Posterior cingulate gyrus (tissue), 11 donors: ENCODE measurements at places on chromosomes 4 and X.
A peak's percentile ranks its signal among the peaks of the same experiment; 100 is the strongest.

DNA sequence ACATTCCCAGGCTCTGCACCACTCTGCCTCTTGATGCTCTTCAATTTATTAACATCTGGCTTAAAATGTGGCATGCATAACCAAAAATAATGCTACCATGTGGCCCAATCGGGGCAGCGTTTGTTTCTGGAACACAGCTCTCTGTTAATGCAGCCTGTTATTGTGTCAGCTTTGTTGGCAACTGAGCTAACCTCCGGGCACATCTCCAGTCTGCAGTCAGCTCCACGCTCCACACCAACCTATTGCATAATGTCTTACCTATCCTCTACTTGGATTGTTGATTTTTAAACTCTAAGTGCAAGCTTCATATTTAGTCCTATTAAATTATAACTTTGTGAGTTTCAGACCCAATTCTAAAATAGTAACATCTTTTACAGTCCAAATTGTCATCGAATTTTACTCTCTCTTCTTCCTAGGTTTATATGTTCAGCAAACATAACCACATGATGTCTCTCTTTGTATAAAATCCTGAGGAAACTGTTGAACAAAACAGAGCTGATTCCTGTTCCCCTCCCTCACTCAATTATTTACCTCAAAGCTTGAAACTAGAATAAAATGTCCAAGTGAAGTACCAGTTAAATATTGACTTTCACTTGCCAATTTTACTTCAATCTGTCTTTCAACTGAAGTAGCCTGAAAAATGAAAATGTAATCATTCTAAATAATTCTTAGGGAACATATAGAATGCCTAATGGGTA is 92.2 kb upstream of the RAPGEF2 start:
- DNase-seq, result peak; percentile 88

GRCh38 chr4:3387154-3387942 is 54.4 kb upstream of the HGFAC start:
- DNase-seq, result no peak

DNA sequence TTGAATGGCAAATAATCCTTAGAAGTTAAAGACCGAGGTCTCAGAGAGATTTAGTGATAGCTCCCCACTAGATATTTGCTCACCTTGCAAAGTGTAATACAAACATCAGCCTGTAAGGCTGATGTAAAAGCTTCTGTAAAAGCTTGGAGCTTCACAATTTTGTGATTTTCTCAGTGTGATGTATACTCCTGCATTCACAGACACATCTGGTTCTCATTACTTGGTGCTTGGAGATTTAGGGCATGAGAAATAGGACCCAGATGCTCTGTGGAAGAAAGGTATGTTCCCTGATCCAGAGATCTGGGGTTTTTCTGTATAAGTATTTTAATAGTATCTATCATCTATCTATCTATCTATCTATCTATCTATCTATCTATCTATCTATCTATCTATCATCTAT is 1664.3 kb downstream of the C4orf33 start:
- no peak for DNase-seq

DNA sequence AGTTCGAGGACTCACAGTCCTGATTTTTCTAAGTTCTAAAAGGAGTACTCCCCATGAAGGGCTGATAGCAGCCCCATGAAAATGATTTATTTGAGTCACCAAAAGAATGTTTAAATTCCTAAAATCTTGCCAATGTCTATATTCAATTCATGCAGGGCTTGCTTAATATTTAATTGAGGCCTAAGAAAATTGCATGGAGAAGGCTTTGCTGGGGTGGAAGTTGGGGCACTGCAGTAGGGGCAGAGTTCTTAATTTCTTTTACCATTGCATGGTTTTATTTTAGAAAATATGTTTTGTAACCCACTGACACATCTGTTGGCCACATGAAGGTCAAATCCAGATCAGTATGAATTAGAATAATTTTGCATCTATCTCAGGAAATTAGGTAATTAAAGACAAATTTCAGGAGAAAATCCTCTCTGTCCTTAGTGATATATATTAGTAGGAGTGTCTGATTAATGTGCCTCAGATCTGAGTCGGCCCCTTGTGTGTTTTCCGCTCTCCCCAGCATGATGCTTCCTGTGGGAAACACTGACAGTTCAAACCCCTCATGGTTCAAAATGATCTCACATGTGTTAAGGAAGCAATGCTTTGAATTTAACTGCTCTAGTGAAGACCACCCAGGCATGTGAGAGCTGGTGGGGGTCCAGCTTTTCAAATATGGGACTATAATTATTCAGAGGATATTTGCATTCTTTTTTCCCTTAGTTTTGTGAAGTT is 54.0 kb upstream of the EGFL6 start:
- DNase-seq, result no peak

- DNase-seq, result no peak
These were observed 24.0 kb downstream of the TET2 start for GRCh38 chr4:105170711-105171110.

- no peak for DNase-seq
These were observed 1509.6 kb downstream of the ADGRL3 start for GRCh38 chr4:62709618-62710252.

GRCh38 chr4:108833046-108833445 is 70.2 kb upstream of the ETNPPL start:
- DNase-seq, result no peak

DNA sequence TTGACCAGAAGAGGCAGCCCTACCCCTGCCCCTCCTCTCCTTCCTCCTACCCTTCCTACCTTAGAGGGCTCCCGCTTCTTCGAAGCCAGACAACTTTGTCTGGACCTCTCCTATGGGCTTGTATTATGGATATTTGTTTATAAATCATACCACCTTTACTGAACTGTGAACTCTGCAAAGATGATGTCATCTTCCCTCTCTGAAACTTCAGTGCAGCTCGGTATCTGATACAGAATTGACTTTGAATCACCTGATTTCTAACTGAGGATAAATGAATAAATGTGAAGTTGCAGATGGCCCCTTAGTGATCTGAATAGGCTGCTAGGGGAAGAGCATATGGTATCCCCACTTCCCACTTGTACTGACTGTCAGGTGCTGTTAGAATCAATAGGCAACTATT is 1.1 kb upstream of the OTC start:
- DNase-seq, result no peak

GRCh38 chrX:48998391-48998790 is 3.7 kb downstream of the GRIPAP1 start:
- DNase-seq, result no peak

- DNase-seq, result no peak
These were observed 92.5 kb downstream of the PARM1 start for GRCh38 chr4:75025431-75025830.

- DNase-seq, result no peak
These were observed 220.1 kb downstream of the IQCM start for GRCh38 chr4:149595500-149595899.

DNA sequence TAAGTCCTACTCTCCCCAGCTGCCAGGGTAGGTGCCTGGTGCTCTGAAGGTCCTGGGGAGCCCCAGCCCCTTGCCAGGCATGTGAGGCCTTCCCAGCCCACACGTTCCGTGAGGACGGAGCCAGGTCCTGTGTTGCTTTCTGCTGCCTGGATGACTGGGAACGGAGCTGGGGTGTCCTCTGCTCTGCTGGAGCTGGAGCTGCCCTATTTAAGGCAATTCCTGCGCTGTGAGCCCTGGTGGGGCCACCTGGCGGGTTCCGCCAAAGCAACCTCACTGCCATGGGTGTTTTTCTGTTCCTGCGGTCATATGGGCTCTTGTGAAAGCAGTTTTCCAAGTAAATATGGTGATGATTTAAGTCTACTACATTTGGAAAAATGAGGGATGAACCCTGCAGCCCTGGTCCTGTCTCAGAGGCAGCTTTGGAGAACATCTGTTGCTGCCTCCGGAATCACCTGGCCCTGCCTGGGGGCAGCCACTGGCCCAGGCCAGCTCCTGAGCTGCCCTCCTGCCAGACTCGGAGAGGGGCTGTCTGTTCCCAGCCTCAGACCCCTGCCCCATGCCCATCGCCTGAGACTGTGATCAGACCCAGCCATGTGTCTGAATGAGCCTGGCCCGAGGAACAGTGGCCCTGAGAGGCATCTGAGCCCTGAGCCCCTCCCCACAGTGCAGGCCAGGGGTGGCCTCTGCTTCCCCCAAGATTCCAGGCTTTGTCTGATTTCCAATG is 33.2 kb downstream of the FGFRL1 start:
- no peak for DNase-seq

DNA sequence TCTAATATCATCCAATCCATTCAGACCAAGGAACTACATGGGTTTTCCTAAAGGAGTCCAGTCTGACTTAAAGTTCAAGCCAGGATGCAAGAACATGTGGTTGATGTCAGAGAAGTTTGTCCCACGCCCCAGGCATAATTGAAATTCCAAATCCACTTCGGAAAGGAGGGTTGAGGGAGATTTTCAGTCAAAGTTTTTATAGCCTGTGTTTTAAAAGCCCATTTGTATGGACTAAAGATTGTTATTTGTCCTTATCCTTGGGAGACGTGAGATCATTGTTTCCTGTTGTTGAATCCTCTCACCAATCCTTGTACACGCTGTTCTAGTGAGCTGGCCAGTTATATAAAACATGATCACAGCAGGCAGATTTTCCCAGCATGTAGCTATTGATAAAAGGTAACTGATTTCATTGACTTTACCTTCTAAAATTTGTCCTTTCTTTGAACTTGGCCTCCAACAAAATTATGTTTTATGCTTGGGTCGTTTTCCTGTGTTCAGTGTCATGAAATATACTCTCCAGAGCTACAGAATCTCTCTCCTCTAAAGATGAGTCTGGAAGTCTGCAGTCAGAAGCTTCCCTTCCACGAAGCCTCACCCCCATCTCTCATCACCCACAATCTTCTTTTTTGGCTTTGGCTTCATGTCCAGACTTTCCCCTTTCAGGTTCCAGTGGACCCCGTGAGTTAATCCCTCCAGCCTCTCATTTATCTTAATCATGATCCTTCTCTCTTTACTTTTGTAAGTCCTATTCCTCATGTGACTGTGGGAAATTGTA is 92.9 kb downstream of the ATP10D start:
- no peak for DNase-seq

- no peak for DNase-seq
These were observed 5.2 kb downstream of the APBB2 start for GRCh38 chr4:41209187-41209586.
